Stimulated activated CD4-positive, alpha-beta T cell treated with anti-CD3 and anti-CD28 coated beads, TNF-alpha, amount 100 ng/mL, for 24 hours (primary cell): ENCODE measurements at places on chromosomes 3 and 15.

DNA sequence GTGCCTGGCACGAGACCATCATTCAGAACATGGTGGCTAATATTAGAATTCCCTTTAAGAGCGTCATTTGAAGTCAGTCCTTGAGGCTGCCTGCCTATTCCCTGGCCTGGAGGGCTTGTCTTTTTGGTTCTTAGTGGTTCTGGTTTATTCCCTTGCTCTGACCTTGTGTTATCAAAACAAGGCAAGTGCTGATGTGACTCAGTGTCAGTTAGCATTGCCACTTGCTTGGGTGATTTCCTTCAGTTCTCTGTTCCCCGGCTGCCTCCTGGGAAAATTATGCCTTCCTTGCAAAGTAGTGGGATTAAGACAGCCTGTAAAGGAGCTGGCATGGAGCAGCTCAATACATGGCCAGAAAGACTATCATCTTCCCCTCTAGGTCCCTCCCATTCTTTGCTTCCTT, 64.6 kb downstream of the EDEM1 start:
- DNase-seq: no peak

- no peak for DNase-seq
Measured at GRCh38 chr15:101025501-101025885, 106.3 kb downstream of the LRRK1 start.

DNA sequence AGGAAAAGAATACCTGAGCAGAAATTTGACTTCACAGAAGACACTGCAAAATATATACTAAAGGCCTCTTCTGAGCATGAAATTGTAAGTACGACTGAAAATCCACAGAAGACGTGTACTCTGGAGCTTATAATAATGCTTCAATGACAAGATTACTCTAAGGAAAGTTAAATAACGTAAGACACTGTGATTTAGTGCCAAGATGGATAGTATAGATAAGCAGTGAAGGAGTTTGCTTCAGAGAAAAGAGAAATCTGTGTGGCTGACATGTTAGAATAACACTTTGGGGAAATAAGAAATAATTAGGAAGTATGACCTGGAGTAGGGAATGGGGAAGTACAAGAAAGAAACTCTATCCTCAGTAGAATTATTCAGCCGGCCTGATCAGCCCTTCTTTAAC, 28.9 kb downstream of the ALDH1A2 start:
- DNase-seq: no peak

- DNase-seq: no peak
Measured at GRCh38 chr3:149234671-149235245, 13.1 kb upstream of the CP start.

- no peak for DNase-seq
Measured at GRCh38 chr3:53154881-53155285, 6.1 kb upstream of the PRKCD start.

- no peak for DNase-seq
Measured at GRCh38 chr15:29681166-29681845, 141.0 kb downstream of the TJP1 start.

- no peak for DNase-seq
Measured at GRCh38 chr3:171636666-171637065, 173.6 kb downstream of the PLD1 start.

- DNase-seq: no peak
Measured at GRCh38 chr15:82833362-82833682, 23.9 kb downstream of the WHAMM start.

DNA sequence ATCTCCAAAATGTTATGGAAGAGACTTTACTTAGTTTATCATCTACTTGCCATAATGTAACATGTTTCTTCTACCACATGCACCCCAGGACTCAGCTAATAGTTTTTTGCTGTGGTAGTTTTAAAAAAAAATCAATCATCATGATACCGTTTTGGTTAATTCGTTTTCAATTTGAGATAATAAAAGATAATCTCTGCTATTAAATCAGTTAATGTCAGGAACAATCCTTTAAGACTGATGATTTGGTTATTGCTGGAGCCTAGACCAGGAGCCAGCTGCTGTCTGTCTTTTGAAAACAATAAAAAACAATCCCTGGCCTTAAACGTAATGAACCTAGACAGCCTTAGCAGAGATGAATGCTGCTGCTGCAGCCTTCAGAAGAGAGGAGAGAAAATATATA, 403.7 kb downstream of the OXSM start:
- no peak for DNase-seq
